H7 (cell line): ENCODE measurements at places on chromosomes 6 and 20. TPM values are rescaled to one million over a fixed set of nuclear protein-coding genes. Genes with fewer than 3 reads are reported as not detected.
A peak's percentile ranks its signal among the peaks of the same experiment; 100 is the strongest.

GRCh38 chr6:118660218-118660569 lies 8.8 kb upstream of the CEP85L start:
- no peak for DNase-seq

GRCh38 chr6:121205569-121205968 lies 128.7 kb downstream of the TBC1D32 start:
- DNase-seq = no peak

GRCh38 chr6:30926644-30927043 lies 5.3 kb downstream of the SFTA2 start:
- DNase-seq = no peak

DNA sequence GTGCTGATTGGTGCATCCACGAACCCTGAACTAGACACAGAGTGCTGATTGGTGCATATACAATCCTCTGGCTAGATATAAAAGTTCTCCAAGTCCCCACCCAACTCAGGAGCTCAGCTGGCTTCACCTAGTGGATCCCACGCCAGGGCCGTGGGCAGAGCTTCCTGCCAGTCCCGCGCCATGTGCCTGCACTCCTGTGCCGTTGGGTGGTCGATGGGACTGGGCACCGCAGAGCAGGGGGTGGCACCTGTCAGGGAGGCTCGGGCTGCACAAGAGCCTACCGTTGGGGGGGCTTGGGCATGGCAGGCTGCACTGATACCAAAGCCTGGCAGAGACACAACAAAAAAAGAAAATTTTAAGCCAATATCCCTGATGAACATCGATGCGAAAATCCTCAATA lies 185.4 kb upstream of the ASCC3 start:
- no peak for DNase-seq

GRCh38 chr6:37207903-37208456 lies 38.0 kb downstream of the PIM1 start:
- peak; percentile 84 for DNase-seq

- DNase-seq = no peak
Observed at GRCh38 chr6:143691900-143692636, 14.3 kb downstream of the PHACTR2 start.

GRCh38 chr6:540490-540889 lies 116.4 kb downstream of the HUS1B start:
- no peak for DNase-seq

DNA sequence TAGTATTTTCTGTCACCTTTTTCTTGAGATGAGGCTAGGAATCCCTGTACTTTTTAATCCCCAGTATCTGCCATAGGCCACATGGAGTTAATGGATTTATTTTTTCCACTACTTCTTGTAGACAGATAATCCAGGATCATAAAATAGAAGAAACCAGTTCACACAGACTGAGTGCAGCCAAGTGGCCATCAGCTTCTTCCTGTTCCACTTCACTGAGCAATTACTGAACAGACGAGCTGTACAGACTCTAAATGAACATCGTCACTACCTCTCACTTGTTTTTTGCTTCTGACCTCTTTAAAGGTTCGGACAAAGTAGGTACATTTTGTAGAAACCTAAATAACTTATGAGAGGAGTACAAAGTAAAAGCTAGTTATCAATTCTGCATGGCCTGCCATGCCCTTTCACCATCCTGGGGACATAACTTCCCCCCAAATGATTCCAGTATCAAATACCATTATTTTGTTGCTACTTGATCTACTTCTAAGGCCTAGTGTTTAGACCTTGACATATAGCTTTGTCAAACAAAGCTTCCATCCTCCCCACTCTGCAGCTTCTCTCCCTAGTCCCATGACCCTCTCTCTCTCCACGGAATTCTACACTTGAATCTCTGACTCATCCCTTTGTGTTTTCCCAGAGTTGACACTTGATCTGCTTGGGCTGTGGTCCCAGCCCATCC lies 34.4 kb upstream of the ARHGAP18 start:
- no peak for DNase-seq

GRCh38 chr6:156833755-156834154 lies 56.6 kb downstream of the ARID1B start:
- DNase-seq = no peak

UQCC2 gene
- total RNA-seq = 67.1 and 93.6 TPM in 2 replicates

- peak; percentile 89 for DNase-seq
Observed at GRCh38 chr20:38725148-38725901, 1.0 kb downstream of the SLC32A1 start.

PI3 gene
- not detected in 2 replicates for total RNA-seq

DNA sequence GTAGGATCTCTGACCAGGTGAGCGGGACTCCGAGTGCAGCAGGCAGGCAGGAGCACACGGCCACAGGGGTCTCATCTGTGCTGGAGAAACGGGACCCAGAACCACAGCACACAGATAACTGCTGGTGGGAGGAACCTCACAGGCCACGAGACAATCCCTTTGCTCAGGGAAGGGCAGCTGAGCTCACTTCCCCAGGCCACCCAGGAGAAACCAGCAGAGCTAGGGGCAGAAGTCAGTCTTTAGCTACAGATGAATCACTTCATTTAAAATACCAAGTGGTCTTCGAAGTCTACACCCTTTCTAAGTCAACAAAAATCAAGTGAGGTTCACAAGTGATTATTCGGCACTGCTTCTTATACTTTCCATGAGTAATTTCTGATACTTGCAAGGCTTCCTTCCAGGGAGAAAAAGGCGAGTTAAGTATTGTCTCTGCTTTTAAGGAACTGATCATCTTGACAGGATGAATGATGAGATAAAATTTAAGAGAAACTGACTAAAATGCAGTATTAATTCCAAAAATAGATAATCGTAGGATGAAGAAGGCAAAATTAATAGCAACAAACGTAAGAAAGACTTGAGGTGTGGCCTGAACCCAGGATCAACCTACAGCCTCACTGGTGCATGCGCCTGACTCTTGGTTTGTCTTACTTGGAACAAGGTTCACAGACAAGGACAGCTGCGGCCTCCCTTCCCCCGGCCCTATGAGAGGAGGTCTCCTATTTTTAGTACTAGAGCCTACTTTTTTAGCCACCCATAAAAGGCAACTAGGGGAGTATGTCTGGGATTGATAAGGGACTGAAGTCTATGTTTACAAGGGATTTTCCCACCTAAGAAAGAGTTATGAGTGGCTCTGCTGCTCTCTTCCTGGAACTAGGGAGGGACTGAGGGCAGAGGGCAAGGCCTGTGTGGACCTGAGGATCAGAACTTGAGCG lies 233.6 kb downstream of the TTLL2 start:
- DNase-seq = peak; percentile 18

NRSN1 gene
- total RNA-seq = not detected in 2 replicates

- DNase-seq = no peak
Observed at GRCh38 chr6:139109558-139109957, 25.3 kb upstream of the HECA start.

DNA sequence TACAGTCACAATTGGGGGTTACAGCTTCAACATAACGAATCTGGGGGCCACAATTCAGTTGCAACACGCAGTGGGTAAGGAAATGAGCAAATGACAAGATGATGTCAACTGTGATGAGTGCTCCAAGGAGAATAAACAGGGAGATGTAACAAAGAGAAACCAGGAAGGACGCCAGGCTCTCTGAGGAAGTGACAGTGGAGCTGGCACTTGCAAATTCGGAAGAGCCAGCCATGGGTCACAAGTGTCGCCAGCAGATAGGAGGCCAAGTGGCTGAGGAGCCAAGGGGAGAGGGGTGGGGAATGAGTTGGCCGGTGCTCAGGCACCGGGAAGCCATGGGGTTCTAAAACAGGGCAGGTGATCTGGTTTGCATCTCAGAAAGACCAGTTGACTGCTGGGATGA lies 136.4 kb downstream of the EYA2 start:
- DNase-seq = no peak

DNA sequence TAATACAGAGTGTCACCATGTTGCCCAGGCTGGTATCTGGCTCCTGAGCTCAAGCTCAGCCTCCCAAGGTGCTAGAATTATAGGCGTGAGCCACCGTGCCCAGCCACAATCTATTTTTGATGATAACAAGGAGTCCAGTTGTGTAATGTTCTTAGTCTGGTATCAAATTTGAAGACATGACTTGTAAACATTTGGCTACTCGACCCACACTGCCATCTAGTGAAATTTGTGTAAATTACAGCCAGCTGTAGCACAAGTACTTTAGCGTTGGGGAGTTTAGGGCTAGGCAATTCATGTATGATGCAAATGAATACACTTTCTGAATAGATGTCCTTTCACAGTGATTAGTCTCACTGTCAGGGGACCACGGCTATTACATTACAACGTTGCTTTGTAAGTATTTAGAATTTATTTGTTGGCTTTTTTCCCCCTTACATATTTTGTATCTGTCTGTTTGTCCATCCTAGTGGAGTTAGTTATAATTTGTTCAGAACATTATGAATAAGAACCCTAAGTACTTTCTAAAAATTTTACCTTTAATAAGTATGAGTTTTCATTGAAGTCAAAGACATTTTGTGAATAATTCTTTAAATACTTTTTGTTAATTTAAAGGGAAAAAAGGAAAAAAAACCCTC lies 139.7 kb downstream of the PRDM13 start:
- peak; percentile 7 for DNase-seq

DNA sequence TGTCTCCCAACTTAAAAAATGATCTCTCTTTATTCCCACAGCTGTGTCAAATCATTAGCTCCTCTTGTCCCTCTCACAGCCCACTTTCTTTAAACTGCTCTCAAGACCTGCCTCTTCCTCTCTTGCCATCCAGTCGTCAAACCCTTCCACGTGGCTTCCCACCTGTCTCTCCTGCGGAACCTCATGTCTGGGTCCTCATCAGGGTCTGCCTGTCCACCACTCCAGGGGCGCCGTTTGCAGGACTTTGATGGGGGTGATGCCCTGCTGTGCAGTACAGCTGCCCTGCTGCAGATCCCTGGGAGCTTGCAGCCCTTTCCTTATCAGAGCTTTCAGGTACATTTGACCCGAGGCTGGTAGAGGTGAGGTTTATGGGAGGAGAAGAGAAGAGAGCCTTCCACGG lies 114.8 kb downstream of the DHX35 start:
- DNase-seq = no peak

GRCh38 chr6:145071836-145072235 lies 663.5 kb downstream of the EPM2A start:
- no peak for DNase-seq

GRCh38 chr6:13486679-13487121 lies 700 bp downstream of the GFOD1 start:
- DNase-seq = peak; percentile 69

KIAA0408 gene
- total RNA-seq = 0.55 and 2.3 TPM in 2 replicates

DNA sequence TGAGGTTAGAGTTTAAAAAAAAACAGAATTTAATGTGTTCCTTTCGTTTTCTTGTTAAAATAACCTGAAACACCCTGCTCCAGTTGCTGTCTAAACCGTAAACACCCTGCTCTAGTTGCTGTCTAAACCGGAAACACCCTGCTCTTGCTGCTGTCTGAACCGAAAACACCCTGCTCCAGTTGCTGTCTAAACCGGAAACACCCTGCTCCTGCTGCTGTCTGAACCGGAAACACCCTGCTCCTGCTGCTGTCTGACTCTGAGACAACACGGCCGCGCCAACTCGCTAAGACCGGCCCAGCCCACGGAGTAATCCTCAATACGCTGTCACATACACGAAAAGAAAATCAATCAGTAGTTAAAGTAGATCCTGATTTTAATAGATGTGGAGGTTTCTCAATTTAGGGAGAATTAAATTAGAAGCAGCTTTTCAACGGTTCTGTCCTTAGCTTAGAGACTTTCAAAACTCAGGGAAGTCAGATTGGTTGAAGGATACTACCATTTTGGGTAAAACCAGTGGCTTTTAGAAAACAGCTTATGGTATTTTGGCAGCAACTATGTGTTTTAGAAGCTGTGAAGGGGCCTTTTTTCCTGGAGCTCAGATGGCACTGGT lies 98.3 kb downstream of the RAMACL start:
- DNase-seq = no peak

- peak; percentile 88 for DNase-seq
Observed at GRCh38 chr20:43915211-43916072, 790 bp downstream of the TOX2 start.

- DNase-seq = no peak
Observed at GRCh38 chr20:51189814-51190782, 167.2 kb upstream of the KCNG1 start.

DNA sequence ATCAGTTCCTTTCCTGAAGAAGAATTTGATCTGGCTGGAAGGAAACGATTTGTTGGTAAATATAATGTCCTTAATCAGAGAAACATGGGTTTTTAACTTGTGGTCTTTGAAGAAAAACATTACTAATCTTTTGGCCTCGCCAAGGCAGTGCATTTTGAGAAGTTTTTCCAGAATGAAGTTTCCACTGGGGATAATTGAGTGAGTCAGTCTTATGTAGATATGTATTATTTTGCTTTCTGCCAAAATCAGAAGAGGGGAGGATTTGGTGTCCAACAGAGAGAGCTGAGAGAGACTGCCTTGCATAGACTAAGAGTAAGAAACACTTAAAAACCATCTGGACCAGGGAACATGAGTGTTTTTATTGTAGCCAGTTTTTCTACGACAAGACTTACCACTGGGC lies 79.9 kb downstream of the FNDC1 start:
- no peak for DNase-seq

DNA sequence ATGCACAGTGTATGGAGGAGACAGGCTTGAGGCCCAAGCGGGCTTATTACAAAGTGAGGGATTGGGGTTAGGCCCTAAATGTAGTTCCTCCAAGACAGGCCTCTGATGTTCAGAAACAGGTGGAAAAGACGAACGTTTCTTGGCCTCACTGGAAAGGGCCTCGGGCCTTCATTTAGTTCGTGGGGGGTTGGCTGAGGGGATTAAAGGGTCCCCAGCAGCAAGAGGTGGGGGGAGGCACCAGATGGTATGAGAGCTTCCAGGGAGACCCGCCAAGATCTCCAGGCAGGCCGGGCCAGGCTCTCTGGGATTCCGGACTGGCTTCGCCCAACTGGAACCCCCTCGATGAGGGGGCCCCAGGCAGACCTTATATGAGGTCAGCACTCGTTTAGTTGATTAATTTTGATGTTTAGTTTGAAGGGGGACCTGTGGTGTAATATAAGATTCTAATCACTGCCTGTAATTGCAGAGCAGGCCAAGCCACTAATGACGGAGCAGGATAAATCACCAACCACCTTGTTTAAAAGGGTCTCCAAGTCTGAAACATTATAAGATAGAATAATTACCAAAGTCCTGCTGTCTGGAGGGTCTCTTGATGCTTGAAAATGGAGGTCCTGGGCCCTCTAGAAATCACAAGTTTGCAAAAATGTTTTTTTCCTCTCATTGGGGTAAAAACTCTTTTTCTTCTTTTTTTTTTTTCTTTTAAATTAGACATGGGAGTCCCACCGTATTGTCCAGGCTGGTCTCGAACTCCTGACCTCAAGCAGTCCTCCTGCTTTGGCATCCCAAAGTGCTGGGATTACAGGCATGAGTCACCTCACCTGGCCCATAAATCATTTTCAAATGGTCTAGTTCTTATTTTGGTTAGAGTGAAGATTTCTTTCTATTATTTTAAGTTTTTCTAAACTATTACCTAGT lies 2.2 kb downstream of the HMGA1 start:
- DNase-seq = peak; percentile 60

MAN1A1 gene
- total RNA-seq = 13.2 and 14.5 TPM in 2 replicates

DNA sequence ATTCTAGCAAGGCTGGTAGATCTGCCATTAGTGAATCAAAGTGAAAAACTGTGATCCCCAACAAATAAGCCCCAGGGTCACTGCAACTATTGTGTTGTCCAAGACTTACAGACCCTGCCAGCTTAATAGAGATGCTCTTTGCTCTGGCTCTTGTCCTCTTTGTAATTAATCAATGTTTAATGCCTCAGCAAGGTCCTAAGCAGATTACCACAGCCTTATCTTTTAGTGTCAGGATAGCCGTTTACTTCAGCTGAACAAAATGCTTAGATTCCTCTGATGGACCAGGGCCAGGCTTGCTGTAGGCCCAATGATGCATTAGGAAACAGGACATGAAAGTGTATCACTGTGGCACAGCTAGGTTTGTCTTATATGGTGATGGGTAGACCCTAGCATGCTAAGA lies 353.3 kb downstream of the HACE1 start:
- DNase-seq = no peak

GRCh38 chr20:56516631-56517030 lies 7.9 kb upstream of the FAM209A start:
- DNase-seq = no peak
